Fibroblast of lung (primary cell): ENCODE measurements at places on chromosomes 4 and X. TPM values are rescaled to one million over a fixed set of nuclear protein-coding genes. Genes with fewer than 3 reads are reported as not detected.

The CXCL8 gene
- total RNA-seq = 1.3 TPM in 2 replicates

The ELF4 gene
- total RNA-seq = 5.9 and 9.9 TPM in 2 replicates

The CRLF2 gene
- total RNA-seq = not detected in 2 replicates

The PCDH11X gene
- 0.17 TPM in 1 of 2 replicates, not detected in the other for total RNA-seq

The GK gene
- total RNA-seq = 16.2 and 44.4 TPM in 2 replicates

The NDUFB11 gene
- 55.0 and 72.7 TPM in 2 replicates for total RNA-seq

The ADH1A gene
- 0.17 TPM in 1 of 2 replicates, not detected in the other for total RNA-seq

The CCDC110 gene
- 2.0 and 2.3 TPM in 2 replicates for total RNA-seq

The CD38 gene
- total RNA-seq = under 0.01 TPM in 1 of 2 replicates, not detected in the other

The MAOA gene
- total RNA-seq = 17.7 and 27.6 TPM in 2 replicates

The CFAP99 gene
- total RNA-seq = under 0.01 TPM in 1 of 2 replicates, not detected in the other

The NRK gene
- 0.50 and 0.77 TPM in 2 replicates for total RNA-seq

The DCAF8L2 gene
- not detected in 2 replicates for total RNA-seq

The SHOX gene
- total RNA-seq = not detected in 2 replicates

The PPBP gene
- not detected in 2 replicates for total RNA-seq

The RGS12 gene
- total RNA-seq = 15.7 and 21.1 TPM in 2 replicates

The FGF13 gene
- total RNA-seq = 4.6 and 9.6 TPM in 2 replicates

The SLC9B1 gene
- 1.8 and 2.0 TPM in 2 replicates for total RNA-seq

The ARR3 gene
- total RNA-seq = not detected in 2 replicates

The SMR3A gene
- not detected in 2 replicates for total RNA-seq

The MAGEA3 gene
- total RNA-seq = not detected in 2 replicates

The VCX2 gene
- not detected in 2 replicates for total RNA-seq

The LAS1L gene
- total RNA-seq = 11.9 and 14.4 TPM in 2 replicates

The EDA2R gene
- 15.7 and 21.0 TPM in 2 replicates for total RNA-seq

The HSFX3 gene
- not detected in 2 replicates for total RNA-seq

The CXXC4 gene
- total RNA-seq = under 0.01 TPM in 2 replicates

The FRMPD4 gene
- 0.50 and 0.77 TPM in 2 replicates for total RNA-seq

The DMP1 gene
- total RNA-seq = not detected in 2 replicates

The COX7B2 gene
- total RNA-seq = not detected in 2 replicates

The BGN gene
- total RNA-seq = 10.1 and 18.7 TPM in 2 replicates

The IGBP1 gene
- 81.1 and 154 TPM in 2 replicates for total RNA-seq

The ACOX3 gene
- total RNA-seq = 21.6 and 23.8 TPM in 2 replicates

The GRIA3 gene
- 1.3 and 2.3 TPM in 2 replicates for total RNA-seq

The MND1 gene
- 1.0 and 5.8 TPM in 2 replicates for total RNA-seq

The TIGD4 gene
- under 0.01 TPM in 2 replicates for total RNA-seq

The HSFX4 gene
- total RNA-seq = not detected in 2 replicates

The ARHGAP24 gene
- total RNA-seq = 39.3 and 40.5 TPM in 2 replicates

The EDNRA gene
- 0.77 and 2.0 TPM in 2 replicates for total RNA-seq

The GYPB gene
- total RNA-seq = not detected in 2 replicates

The AREG gene
- total RNA-seq = 1.5 and 2.0 TPM in 2 replicates

The TMPRSS11D gene
- total RNA-seq = not detected in 2 replicates

The LRIT3 gene
- under 0.01 TPM in 2 replicates for total RNA-seq

The CSAG1 gene
- not detected in 2 replicates for total RNA-seq
